IMR-90 (cell line): ENCODE measurements at places on chromosomes 13 and 19. TPM values are rescaled to one million over a fixed set of nuclear protein-coding genes. Genes with fewer than 3 reads are reported as not detected.
A peak's percentile ranks its signal among the peaks of the same experiment; 100 is the strongest.

ZNF442 gene
- 3.6 and 4.4 TPM in 2 replicates for total RNA-seq

PRKD2 gene
- total RNA-seq: 9.9 and 10.0 TPM in 2 replicates

ZNF865 gene
- total RNA-seq: under 0.01 TPM in 2 replicates

LRRC4B gene
- total RNA-seq: not detected in 2 replicates

TRIP10 gene
- 32.8 and 39.1 TPM in 2 replicates for total RNA-seq

GNA15 gene
- total RNA-seq: 0.18 and 0.28 TPM in 2 replicates

RDH8 gene
- 0.18 TPM in 1 of 2 replicates, not detected in the other for total RNA-seq

PDX1 gene
- not detected in 2 replicates for total RNA-seq

DNA sequence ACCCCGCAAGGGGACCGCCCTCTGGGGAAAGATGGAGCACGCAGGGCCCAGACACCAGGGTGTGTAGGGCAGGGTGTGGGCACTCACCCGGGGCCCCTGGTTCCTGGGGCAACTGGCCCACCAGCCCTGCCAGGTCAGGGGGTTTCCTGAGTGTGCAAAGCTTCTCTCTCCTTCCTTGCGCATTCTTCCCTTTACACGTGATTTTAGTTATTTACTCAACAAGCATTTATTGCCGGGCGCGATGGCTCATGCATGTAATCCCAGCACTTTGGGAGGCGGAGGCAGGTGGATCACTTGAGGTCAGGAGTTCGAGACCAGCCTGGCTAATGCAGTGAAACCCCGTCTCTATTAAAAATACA lies 20.4 kb downstream of the PRR36 start:
- H3K36me3 ChIP-seq: peaks cover 2% of the 10 kb centered on the region; the same call in 1 of the 2 replicates
- H3K4me1 ChIP-seq: peaks cover 6% of the 10 kb centered on the region
- H3K27ac ChIP-seq: no peak overlapping the region

DNA sequence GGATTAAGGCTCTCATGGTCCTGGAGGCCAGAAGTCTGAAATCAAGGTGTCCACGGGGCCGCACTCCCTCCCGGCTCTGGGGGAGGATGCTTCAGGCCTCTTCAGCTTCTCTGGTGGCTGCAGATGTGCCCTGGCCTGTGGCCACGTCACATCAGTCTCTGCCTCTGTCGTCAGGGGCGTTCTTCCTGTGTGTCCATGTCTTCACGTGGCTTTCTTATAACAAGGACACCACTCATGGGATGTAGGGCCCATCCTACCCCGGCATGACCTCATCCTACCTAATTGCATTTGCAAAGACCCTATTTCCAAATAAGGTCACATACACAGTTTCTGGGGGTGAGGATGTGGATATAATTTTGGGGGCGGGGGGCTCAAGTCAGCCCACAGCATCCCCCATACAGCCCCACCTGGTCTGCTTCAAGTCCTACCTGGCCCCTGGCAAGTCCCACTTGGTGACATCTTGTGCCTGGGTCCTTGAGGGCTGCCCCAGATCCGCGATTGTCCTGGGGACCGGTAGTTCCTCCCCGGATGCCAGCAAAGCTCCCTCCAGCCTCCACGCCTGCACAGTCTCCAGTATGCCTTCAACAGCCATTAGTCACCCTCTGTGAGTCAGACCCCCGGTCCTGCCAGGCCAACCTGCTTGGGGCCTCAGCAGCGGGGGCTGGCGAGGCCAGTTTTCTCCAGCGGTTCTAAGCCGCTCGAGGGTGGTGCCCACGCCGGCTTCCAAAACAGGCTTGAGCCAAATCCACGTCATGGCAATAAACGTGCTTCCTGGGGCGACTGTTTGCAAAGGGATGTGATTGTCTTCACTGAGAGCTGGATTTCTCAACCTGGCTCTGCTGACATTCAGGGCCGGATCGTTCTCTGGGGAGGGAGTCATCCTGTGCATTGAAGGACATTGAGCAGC lies 32.2 kb downstream of the MYO9B start:
- no peak overlapping the region for H3K4me3 ChIP-seq
- H3K4me1 ChIP-seq: peaks cover 7% of the 10 kb centered on the region
- H3K27me3 ChIP-seq: no peaks in the 10 kb centered on the region

GRCh38 chr13:42327725-42328124 lies 55.8 kb downstream of the AKAP11 start:
- H3K27ac ChIP-seq: no peak overlapping the region
- H3K4me1 ChIP-seq: no peaks in the 10 kb centered on the region

- no peak overlapping the region for H3K4me3 ChIP-seq
- H3K27me3 ChIP-seq: no peaks in the 10 kb centered on the region
- no peaks in the 10 kb centered on the region for H3K4me1 ChIP-seq
- no peak overlapping the region for H3K27ac ChIP-seq
- DNase-seq: no peak
Measured at GRCh38 chr19:19087676-19088075, 23.9 kb downstream of the SLC25A42 start.

- H3K4me3 ChIP-seq: no peak overlapping the region
- H3K27ac ChIP-seq: no peak overlapping the region
- no peaks in the 10 kb centered on the region for H3K27me3 ChIP-seq
- peaks cover 6% of the 10 kb centered on the region for H3K36me3 ChIP-seq
Measured at GRCh38 chr19:50792272-50793250, 2.3 kb downstream of the ACP4 start.

GRCh38 chr13:45607931-45608330 lies 7.6 kb downstream of the ERICH6B start:
- H3K4me1 ChIP-seq: no peaks in the 10 kb centered on the region
- peaks cover 20% of the 10 kb centered on the region for H3K27me3 ChIP-seq
- no peaks in the 10 kb centered on the region for H3K36me3 ChIP-seq

- H3K4me3 ChIP-seq: peak overlapping the region; percentile 4; the same call in 1 of the 2 replicates
- H3K36me3 ChIP-seq: peaks cover 24% of the 10 kb centered on the region; the same call in 1 of the 2 replicates
- DNase-seq: peak; percentile 35
- H3K27me3 ChIP-seq: no peaks in the 10 kb centered on the region
- peak overlapping the region; percentile 77 for H3K27ac ChIP-seq
Measured at GRCh38 chr13:23609874-23610576, 39.8 kb downstream of the TNFRSF19 start.

- H3K4me1 ChIP-seq: no peaks in the 10 kb centered on the region
- H3K36me3 ChIP-seq: no peaks in the 10 kb centered on the region
- peaks cover 7% of the 10 kb centered on the region for H3K27me3 ChIP-seq
- no peak overlapping the region for H3K4me3 ChIP-seq
Measured at GRCh38 chr13:26813980-26814348, 53.4 kb upstream of the GPR12 start.

DNA sequence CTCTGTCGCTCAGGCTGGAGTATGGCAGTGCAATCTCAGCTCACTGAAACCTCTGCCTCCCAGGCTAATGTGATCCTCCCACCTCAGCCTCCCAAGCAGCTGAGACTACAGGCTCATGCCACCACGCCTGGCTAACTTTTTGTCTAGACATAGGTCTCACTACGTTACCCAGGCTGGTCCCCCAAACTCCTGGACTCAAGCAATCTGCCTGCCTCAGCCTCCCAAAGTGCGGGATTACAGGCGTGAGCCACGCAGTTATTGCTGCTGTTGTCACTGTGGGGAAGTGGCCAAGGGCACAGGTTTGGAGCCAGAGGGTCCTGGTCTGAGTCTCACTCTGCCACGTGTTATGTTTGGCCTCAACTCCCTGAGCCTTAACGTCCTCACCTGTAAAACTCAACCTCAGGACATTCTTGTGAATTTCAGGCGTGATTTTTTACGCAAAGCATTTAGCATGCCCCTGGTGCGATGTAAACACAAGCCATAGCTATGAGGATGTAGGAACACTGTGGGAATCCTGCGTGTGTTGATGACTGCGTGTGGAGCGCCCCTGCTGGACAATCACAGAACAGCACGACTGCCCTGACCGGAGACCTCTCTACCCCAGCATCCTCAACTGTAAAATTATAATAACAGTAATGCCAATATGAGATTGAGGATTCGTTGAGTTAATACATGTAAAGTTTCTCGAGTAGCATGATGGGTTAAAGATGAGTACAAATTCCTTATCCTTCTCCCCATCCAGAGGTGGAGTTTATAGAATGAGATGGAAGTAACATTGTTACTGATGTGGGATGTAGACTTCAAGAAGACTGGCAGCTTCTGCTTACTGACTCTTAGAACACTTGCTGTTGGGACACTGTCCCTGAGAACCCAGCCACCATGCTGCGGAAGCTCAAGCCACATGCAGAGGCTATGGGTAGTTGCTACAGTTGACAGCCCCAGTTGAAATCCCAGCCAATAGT lies 41.8 kb upstream of the PNMA8B start:
- H3K27me3 ChIP-seq: peaks cover 10% of the 10 kb centered on the region

GRCh38 chr13:112114391-112114790 lies 47.4 kb downstream of the SOX1 start:
- no peaks in the 10 kb centered on the region for H3K36me3 ChIP-seq
- no peaks in the 10 kb centered on the region for H3K4me1 ChIP-seq
- H3K27ac ChIP-seq: no peak overlapping the region
- no peak overlapping the region for H3K4me3 ChIP-seq

DNA sequence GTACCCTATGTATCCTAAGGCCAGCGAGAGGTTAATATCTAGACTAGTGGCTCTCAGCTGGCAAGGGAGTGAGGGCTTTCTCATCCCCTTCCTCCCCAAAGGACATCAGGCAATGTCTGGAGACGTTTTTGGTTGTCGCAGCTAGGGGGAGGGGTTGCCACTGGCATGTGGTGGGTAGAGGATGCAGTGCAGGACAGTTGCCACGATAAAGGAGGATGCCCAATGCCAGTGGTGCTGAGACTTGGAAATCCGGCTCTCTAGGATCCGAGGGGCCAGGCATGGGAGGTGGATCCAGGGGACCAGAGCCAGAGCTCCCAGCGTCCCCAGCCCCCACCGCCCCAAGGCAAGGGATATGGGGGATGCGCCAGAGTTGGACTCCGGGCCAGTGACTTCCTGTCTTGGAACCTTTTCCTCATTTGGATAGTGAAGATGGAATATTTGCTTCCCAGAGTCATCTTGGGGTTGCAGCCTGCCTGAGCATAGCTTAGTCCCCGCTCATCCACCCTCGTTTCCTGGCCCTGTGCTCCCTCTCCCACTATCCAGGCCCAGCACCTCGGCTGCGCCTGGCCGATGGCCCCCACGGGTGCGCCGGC lies 4.9 kb downstream of the SSC5D start:
- 0 out of 2 replicates have a peak, but pooled peaks cover 3% of the 10 kb centered on the region for H3K36me3 ChIP-seq
- no peak overlapping the region; the same call in 1 of the 2 replicates for H3K4me3 ChIP-seq
- H3K4me1 ChIP-seq: peaks cover 24% of the 10 kb centered on the region
- H3K27me3 ChIP-seq: no peaks in the 10 kb centered on the region

DNA sequence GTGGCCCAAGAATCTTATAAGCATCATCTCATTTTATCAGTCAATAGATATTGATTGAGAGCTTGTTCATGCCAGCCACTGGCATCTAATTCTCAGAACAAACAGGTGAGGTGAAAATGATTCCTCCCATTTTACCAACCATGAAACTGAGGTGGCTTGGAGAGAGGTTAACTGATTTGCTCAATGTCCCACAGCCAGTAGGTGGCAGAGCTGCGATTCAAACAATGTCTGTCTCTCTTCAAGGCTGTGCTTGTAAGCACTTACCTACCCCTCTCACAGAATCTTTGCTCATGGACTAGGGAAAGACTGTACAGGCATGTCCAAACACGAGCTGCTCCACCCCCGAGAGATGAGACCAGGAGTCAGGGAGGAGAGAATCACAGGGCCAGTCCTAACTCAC lies 21.5 kb upstream of the GSX1 start:
- H3K27me3 ChIP-seq: peaks cover 6% of the 10 kb centered on the region
- no peaks in the 10 kb centered on the region for H3K36me3 ChIP-seq
- H3K4me3 ChIP-seq: no peak overlapping the region
- DNase-seq: peak; percentile 13
- no peak overlapping the region for H3K27ac ChIP-seq

- H3K27me3 ChIP-seq: no peaks in the 10 kb centered on the region
- DNase-seq: no peak
- H3K27ac ChIP-seq: no peak overlapping the region
- no peak overlapping the region for H3K4me3 ChIP-seq
- no peaks in the 10 kb centered on the region for H3K4me1 ChIP-seq
Measured at GRCh38 chr13:93660391-93661063, 433.9 kb downstream of the GPC6 start.

GRCh38 chr19:16441661-16442162 lies 30.1 kb downstream of the EPS15L1 start:
- no peak overlapping the region for H3K27ac ChIP-seq
- peaks cover 11% of the 10 kb centered on the region for H3K4me1 ChIP-seq
- no peaks in the 10 kb centered on the region for H3K27me3 ChIP-seq
- peaks cover 15% of the 10 kb centered on the region for H3K36me3 ChIP-seq

GRCh38 chr13:56893843-56894242 lies 246.9 kb upstream of the PRR20A start:
- no peak for DNase-seq
- no peaks in the 10 kb centered on the region for H3K27me3 ChIP-seq
- no peak overlapping the region for H3K4me3 ChIP-seq
- H3K36me3 ChIP-seq: no peaks in the 10 kb centered on the region

- no peak overlapping the region for H3K27ac ChIP-seq
- no peaks in the 10 kb centered on the region for H3K4me1 ChIP-seq
- H3K4me3 ChIP-seq: no peak overlapping the region
Measured at GRCh38 chr13:104357174-104357573, 1291.0 kb upstream of the SLC10A2 start.

DNA sequence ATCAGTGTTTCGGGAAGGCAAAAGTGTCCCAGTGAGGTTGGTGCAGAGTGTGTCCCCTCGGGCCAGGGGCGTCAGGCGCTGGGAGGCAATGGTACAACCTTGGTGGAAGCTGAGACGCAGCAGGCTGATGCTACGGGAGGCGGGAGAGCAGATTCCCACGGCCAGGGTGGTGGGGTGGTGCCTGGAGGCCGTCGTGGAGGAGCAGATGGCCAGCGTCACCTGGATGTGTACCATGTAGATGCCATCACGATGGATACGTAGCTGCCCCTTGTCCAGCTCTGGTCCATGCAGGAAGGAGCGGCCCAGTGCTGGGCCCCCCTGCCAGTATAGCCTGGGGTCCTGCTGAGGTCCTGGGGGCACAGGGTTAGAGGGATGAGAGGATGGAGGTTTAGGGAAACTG lies 4.9 kb downstream of the CD70 start:
- peaks cover 20% of the 10 kb centered on the region for H3K27me3 ChIP-seq
- H3K27ac ChIP-seq: no peak overlapping the region
- DNase-seq: no peak
- H3K4me3 ChIP-seq: no peak overlapping the region

GRCh38 chr19:23263396-23263795 lies 13.2 kb upstream of the ZNF724 start:
- H3K4me3 ChIP-seq: no peak overlapping the region
- no peak overlapping the region for H3K27ac ChIP-seq
- no peaks in the 10 kb centered on the region for H3K27me3 ChIP-seq
- peaks cover 25% of the 10 kb centered on the region for H3K36me3 ChIP-seq
- no peaks in the 10 kb centered on the region for H3K4me1 ChIP-seq

GRCh38 chr13:78566631-78567030 lies 36.7 kb downstream of the POU4F1 start:
- H3K4me1 ChIP-seq: no peaks in the 10 kb centered on the region
- no peak overlapping the region for H3K27ac ChIP-seq
- H3K27me3 ChIP-seq: no peaks in the 10 kb centered on the region
